OCI-M1 (cell line): ENCODE measurements at places on chromosomes 2 and 18.
A peak's percentile ranks its signal among the peaks of the same experiment; 100 is the strongest.

- DNase-seq, result peak; percentile 15
Measured at GRCh38 chr2:112075490-112076260, 20.6 kb downstream of the TMEM87B start.

GRCh38 chr18:49898421-49898820, 85.1 kb upstream of the ACAA2 start:
- peak; percentile 83 for DNase-seq

GRCh38 chr2:22056621-22057132, 932.9 kb downstream of the TDRD15 start:
- DNase-seq, result peak; percentile 20

DNA sequence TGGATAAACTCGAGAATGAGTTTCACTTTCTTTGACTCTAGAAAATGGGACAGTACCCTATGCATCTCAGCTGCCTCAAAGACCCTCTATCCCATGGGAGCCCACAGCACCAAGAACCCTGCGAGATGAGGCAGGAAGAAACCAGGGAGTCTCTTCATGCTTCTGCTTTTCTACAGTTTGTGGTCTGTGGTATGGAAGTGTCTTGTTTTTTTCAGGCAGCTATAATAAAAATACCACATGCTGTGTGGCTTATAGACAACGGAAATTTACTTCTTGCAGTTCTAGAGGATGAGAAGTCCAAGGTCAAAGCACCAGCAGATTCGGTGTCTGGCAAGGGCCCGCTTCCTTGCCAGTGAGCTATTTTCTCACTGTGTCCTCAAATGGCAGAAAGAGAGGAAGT, 257.9 kb downstream of the SUCLG1 start:
- DNase-seq, result peak; percentile 17

GRCh38 chr2:128217671-128218070, 101.0 kb downstream of the HS6ST1 start:
- peak; percentile 18 for DNase-seq

- no peak for DNase-seq
Measured at GRCh38 chr2:54776494-54776893, 53.0 kb downstream of the EML6 start.

GRCh38 chr18:63994783-63995399, 25.0 kb downstream of the SERPINB8 start:
- DNase-seq, result peak; percentile 64

DNA sequence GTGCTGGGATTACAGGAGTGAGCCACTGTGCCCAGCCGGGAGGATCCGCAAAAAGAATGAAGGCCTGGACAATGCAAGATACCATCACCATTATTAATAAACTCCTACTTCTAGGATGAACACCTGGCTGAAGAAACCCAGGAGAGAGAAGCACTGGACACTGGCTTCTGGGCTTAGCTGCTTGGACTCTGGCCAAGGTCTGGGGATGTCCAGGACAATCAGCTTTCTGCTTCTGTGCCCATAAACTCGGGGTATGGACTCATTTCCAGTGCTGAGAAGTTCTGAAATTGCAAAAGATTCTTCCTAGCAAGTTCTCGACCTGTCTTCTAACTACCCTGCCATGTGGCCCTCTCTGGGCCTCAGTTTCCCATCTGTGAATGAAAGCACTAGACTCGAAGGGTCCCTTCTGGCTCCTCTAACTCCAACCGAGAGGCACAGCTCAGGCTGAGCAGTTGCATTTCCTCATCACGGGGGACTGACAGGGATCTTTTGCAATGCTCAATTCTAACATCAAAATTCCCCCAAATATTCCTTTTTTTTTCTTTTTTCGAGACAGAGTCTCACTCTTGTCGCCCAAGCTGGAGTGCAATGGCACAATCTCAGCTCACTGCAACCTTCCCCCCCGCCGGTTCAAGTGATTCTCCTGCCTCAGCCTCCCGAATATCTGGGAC, 2.4 kb upstream of the SH2D6 start:
- no peak for DNase-seq

- no peak for DNase-seq
Measured at GRCh38 chr2:150630587-150631235, 143.2 kb upstream of the RND3 start.

DNA sequence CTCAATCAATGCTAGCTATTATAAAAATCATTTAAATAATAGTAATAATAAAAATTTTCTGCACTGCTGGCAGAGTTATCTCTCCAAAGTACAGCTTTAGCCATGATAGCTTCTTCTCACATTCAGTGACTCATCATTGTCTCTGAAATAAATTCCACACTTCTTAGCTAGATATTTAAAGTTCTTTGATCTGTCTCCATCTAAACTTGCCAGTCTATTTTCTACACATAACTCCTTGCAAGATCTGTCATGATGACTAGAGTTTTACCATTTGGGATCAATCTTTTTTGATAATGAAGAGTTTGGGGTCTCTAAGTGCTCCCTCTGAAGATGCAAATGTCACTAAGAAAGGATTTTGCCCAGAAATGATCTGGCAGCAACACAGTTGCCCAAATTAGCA, 155.4 kb upstream of the LHCGR start:
- DNase-seq, result no peak

DNA sequence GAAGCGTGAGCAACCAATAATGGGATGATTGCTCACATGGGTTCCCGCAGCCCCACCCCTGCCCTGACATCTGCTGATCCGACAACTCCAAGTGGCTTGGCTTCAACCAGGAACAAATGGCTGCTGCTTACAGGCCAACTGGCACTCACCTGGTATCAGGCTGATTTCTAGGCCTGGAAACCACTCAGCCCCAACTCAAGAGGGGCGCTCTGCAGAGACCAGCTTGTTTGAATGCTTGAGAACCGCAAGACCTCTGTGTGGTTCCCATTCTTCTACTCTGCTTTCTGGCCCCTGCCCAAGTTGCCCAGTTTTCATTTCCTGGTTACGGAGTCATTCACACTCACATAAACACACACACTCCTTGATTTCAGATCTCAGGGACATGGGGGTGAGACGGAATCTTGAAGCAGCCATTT, 52.0 kb downstream of the TNP1 start:
- no peak for DNase-seq

DNA sequence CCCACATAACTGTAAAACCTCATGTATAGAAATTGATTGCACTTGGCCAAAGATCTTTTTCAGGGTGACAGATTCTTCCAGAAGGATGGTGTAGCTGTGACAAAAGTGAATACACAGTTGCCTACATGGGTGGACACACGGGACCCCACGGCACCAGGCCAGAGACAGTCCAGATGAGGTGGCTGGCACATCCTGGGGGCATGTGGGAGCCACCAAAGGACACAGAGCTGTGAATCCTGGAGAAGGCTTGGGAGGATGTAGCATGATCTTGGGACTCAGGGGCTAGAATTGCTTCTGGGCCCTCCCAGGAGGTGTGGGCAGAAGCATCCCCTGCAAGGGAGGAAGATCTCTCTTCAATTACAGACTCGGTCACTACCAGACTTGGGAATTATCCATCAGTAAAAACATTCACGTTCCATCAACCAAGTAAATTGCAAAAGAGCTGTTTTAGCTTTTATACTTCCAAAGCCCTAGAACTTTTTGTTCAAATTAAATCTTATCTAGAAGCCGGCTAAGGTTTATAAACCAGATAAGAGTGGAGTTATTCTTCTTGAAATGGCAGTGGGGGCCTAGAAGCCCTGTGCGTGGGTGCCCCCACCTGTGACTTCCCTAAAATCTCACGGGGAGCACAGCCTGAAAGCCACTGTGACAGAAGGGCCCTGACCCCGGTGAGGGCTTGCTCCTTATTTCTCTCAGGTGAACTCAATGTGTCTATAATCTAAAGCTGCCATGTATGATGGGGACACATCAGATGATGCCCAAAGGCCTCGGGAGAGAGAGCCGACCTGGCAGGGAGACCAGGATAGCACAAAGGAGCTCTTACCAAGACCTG, 81.7 kb downstream of the SEPTIN10 start:
- DNase-seq, result no peak

- DNase-seq, result peak; percentile 54
Measured at GRCh38 chr2:68646303-68646702, 2.9 kb downstream of the PROKR1 start.

GRCh38 chr2:65055422-65056214, 598 bp upstream of the CEP68 start:
- DNase-seq, result no peak

DNA sequence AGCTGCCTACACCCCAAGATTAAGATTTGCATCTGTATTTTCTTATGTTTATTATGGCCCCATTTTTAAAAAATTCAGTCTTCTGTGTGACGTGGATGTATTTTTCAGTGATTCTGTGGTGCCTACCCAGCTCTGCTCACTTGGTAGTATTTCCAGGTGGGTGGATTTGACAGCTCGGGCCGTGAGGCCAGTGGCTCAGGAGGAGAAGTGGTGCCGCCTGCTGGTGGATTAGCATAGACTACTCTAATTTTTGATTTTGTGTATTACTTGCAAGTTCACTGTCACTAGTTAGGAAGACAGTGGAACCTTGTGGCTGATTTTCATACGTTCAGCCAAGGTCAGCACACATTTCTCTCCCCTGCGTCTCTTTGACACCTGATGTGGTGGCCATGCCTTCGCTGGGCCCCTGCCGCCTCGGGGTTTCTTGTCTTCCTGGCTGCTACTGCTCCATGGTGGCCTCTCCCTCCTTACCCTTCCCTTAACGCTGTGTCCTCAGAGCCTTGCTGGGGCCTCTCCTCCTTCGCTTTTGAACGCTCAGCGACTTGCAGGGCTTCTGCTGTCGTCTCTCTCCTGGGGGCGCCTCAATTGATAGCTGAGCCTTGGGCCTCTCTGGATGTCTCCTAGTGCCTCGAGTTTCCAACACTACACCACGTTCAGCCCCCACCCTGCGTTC, 89.4 kb downstream of the DGKD start:
- DNase-seq, result peak; percentile 82

- no peak for DNase-seq
Measured at GRCh38 chr2:101140978-101141655, 10.1 kb downstream of the TBC1D8 start.

GRCh38 chr2:46479265-46479664, at the start of gene TMEM247:
TMEM247 (plus strand) TSS chr2:46479565.
- no peak for DNase-seq

DNA sequence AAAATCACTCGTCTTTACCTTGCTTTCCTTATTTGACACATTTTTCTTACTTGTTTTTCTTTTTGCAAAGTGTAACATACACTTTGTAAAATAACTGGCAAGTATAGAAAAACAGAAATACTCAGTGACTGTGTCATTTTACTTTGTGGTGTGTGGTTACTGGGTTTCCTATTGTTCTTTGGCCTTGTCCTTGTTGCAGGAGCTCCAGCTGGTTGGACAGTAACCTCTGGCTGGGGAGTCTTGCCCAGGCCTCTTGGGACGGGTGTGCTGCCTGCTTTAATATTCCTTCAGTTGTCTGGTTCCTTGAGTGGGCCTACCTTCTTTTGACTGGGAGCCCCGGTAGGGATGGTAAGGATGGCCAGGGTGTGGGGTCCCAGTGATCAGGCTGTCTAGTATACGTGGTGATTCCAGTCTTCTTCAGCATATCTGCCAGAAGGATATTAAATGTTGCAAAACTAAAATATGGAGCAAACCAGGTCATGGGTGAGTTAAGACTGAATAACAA, 53.8 kb downstream of the RNF144A start:
- DNase-seq, result no peak

DNA sequence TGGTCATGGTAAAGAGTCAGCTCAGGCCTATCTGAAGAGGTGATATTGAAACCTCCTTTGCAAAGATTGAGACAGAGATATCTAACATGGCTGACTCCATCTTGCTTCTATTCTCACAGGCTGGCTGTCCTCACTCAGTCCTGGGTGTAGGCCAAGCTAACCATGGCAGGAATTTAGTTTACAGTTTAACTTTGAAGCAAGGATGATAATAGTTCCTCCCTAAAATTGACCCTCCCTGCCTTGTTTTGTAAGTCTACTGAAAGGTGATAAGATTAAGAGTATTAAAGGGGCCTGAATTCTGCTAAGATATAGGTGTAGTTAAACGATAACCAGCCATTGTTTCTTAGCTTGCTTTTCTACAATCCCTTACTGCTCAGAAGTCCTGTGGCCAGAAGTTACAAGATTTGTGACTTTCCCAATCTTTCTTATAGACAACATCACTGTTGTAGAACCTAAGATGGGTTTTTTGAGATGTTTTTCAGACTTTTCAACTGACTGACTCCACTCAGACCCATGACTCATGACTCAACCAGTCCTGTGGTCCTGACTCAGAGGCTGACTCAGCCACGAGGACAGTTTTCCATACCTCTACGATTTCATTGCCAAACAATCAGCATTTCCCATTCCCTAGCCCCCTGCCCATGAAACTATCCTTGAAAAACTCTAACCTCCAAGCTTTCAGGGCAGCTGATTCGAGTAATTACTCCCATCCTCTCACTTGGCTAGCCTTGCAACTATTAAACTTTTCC, 195.7 kb upstream of the SESTD1 start:
- DNase-seq, result peak; percentile 46

DNA sequence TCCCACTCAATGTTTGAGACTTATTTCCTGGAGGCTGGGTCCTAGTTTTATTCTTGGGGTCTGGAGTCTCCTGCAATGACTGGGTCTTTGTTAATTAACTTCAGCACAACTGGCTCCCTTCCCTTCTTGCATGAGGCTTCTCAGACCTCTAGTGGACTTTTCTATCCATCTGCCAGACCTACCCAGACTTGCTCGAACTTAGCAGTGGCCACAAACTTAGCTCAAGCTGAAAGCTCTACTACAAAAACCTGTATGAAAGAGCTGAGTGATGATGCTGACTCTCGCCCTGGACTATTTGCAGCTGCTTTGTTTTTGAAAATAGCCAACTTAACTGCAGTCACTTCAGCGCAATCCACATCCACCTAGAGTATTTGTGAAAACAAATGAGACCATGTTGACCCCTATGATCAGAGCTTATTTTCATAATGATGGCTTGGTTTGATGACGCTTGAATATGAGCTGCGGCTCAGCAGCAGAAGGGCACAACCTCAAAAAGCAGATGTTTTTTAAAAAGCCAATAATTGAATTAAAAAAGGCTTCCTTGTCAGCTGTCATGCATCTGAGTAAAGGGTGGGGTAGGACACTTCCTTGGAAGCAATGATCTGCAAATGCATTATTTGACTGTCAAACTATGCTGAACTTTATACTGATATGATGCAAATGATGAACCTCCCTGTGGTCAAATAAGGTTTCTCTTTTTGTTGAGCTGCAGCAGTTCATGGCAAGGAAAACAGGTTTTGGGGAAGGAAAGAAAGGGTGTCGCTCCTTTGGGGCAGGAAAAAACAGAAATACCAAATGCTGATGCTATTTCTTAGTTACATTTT, 10.6 kb upstream of the ANXA4 start:
- DNase-seq, result no peak

GRCh38 chr2:60353863-60354262, 199.6 kb downstream of the BCL11A start:
- DNase-seq, result no peak
